Femur (tissue), 1 donor: ENCODE measurements at places on chromosomes 2 and 18.

DNA sequence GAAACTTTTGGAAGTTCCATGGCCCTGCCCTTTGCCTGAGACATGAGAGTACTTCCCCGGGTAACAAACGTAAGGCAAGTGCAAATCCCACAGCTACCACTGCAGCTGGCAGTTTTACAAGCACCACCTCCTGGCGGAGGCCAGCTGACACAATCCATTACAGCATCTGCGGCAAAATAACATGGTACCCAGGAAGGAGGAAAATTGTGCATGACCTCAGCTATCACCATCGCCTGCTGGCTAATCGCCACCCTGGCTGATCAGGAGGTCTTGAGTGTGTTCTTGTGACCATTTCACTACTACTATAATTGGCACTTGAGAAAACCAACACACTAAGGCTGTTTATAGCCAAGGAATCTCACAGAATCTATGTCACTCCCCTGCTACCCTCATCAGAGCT lies 71.7 kb upstream of the SERPINE2 start:
- DNase-seq = no peak

GRCh38 chr2:119426801-119427395 lies 4.8 kb upstream of the TMEM37 start:
- DNase-seq = no peak

- no peak for DNase-seq
Measured at GRCh38 chr2:232522623-232523401, 2.6 kb downstream of the PRSS56 start.

DNA sequence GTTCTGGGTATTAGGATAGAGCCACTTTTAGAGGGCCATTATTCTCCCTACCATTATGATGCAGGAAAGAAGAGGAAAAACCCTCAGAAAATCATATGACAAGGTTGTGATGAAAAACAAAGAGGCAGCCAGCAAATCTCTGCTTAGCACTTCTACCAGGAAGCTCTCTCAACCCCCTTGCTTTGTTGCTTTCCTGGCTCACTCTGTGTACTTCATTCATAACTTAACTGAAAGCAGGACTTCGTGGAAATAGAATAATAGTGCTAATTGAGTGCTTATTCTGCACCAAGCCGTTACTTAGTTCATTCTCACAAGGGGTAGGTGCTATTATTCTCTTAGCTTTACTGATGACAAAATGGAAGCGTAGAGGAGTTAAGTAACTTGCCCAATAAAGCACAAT lies 354.1 kb downstream of the HRH4 start:
- DNase-seq = no peak

DNA sequence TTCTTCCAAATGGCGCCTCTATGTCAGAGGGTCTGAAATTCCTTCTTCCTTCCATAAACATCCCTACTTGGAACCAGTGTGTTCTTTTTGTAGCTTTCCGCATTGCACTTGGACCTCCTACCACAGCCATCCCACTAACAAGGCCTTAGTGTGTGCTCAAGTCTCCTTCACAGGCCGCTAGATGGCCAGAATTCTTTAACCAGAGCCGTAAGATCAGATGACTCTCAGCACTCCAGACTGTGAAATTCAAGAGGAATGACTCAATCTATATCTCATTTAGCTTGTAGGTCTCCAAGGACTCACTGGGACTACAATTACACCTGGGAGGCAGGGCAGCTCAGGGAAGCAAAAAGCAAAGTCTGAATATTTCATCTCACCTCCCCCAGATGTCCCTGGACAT lies 298.9 kb downstream of the EIPR1 start:
- no peak for DNase-seq
